Hypothalamus (tissue), 51 donors: ENCODE measurements at places on chromosomes 7 and 10.

- DNase-seq, result no peak
Observed at GRCh38 chr10:74827045-74827441, 643 bp downstream of the KAT6B start.

DNA sequence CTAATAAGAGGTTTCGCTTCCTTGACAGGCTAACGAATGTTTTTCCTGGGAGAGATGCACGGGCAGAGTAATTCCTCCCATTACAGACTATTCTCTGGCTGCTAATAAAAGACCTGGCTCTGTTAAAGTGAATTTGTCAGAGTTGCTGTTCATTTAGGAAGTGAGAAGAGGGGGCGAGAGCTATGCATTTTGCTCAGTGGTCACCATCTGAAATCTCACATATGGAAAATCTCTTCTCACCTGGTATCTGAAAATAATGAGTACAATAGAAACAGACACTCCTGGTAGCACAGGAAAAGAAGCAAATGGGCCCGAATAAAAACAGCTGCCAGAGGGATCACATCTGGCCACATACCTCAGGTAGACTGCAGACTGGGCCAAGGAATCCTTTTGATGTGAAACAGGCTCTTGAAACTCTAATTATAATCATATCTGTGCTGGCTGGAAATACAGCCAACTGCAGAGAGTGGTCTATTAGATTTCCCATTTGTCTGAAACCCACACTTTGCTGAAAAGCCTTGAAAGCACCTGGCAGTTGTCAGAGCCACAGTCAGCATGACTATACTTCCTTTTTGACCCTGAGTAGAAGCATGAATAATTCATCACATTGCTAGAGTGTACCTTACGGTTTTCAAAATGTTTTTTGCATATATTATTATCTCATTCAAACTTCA is 33.6 kb downstream of the AOAH start:
- DNase-seq, result no peak

GRCh38 chr10:10222304-10222841 is 795.3 kb upstream of the CELF2 start:
- DNase-seq, result no peak

GRCh38 chr10:83252596-83252995 is 886.7 kb upstream of the GHITM start:
- DNase-seq, result no peak

DNA sequence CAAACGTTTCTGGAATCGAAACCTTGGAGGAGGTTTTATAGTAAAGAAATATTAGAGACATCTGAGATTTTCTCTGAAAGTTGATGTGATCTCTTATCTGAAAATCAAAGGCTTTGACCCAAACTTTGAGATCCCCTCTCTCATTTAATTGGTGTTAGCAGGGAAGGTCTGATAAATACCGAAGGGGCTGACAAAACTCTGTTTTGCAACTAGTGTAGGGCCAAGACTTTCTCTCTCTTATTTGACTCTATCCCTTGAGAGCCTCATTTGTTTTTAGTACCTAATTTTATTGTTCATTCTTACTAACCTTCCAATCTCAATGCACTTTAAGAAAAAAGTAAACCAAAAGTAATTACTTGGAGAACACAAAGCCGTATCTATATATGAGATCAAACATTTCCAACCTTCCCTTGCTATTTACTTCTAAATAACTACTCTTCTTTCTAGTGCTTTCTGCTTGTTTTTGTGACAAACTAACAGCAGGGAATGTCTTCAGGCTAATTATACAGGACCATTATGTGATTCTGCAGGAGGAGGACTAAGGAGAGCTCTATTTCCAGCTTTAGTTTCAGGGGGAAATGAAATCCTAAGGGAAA is 33.4 kb upstream of the NPVF start:
- no peak for DNase-seq
